ENCODE measurements at places on chromosomes 2 and 18. TPM values are rescaled to one million over a fixed set of nuclear protein-coding genes. Genes with fewer than 3 reads are reported as not detected.
A peak's percentile ranks its signal among the peaks of the same experiment; 100 is the strongest.

DNA sequence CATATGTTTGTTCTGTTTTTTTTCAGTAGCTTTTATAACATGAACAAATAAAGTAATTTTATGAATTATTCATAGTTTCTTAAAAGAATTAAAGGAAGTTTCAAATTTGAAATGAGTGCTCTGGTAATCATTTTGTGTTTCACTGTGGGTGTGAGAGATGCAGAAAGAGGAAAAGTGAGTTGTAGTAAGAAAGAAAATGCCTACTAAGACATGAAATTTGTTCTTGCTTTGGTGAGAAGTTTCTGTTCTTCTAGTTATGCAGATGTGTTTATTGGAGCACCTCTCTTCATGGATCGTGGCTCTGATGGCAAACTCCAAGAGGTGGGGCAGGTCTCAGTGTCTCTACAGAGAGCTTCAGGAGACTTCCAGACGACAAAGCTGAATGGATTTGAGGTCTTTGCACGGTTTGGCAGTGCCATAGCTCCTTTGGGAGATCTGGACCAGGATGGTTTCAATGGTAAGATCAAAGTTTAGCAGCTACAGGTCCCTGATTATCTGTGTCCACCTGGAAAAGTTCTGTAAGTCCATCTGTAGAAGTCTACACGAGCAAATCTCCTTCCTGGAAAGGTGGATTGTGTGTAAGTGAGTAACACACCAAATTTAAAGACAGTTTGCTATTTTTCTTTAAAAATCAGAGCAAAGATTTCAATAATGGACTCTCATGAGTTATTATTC is 51.4 kb downstream of the ITGAV start:
- peaks cover 5% of the 10 kb centered on the region for H3K4me1 ChIP-seq
- H3K4me3 ChIP-seq = no peak overlapping the region
- no peak for DNase-seq

DNA sequence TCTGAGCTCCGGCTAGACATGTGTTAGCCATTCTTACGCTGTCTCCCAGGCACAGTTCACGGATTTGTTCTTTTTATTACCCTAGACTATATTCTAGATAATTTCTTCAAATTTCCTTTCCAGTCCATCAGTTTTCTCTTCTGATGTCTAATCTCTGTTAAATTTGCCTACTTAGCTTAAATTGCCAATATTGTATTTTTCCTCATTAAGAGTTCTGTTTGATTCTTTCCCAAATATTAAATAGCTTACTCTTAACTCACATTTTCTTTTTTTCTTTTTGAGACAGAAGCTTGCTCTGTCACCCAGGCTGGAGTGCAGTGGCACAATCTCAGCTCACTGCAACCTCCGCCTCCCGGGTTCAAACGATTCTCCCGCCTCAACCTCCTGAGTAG is 21.2 kb downstream of the CROCC2 start:
- no peak overlapping the region for H3K27ac ChIP-seq
- no peak overlapping the region for H3K4me3 ChIP-seq
- H3K4me1 ChIP-seq = no peaks in the 10 kb centered on the region
- no peak for DNase-seq

Gene YPEL5
- total RNA-seq = 42.4 TPM

GRCh38 chr2:216286616-216287231 is 85.6 kb downstream of the MARCHF4 start:
- no peak for DNase-seq
- H3K27ac ChIP-seq = no peak overlapping the region
- H3K36me3 ChIP-seq = no peaks in the 10 kb centered on the region
- no peaks in the 10 kb centered on the region for H3K27me3 ChIP-seq

GRCh38 chr2:68832233-68832869 is 38.8 kb downstream of the BMP10 start:
- no peaks in the 10 kb centered on the region for H3K27me3 ChIP-seq
- no peaks in the 10 kb centered on the region for H3K36me3 ChIP-seq
- peaks cover 21% of the 10 kb centered on the region for H3K4me1 ChIP-seq
- H3K27ac ChIP-seq = peak overlapping the region; percentile 67
- DNase-seq = no peak

GRCh38 chr18:60599267-60599666 is 226.7 kb upstream of the MC4R start:
- DNase-seq = no peak
- no peaks in the 10 kb centered on the region for H3K4me1 ChIP-seq
- H3K4me3 ChIP-seq = no peak overlapping the region
- H3K27me3 ChIP-seq = no peaks in the 10 kb centered on the region
- no peaks in the 10 kb centered on the region for H3K36me3 ChIP-seq
- no peak overlapping the region for H3K27ac ChIP-seq

DNA sequence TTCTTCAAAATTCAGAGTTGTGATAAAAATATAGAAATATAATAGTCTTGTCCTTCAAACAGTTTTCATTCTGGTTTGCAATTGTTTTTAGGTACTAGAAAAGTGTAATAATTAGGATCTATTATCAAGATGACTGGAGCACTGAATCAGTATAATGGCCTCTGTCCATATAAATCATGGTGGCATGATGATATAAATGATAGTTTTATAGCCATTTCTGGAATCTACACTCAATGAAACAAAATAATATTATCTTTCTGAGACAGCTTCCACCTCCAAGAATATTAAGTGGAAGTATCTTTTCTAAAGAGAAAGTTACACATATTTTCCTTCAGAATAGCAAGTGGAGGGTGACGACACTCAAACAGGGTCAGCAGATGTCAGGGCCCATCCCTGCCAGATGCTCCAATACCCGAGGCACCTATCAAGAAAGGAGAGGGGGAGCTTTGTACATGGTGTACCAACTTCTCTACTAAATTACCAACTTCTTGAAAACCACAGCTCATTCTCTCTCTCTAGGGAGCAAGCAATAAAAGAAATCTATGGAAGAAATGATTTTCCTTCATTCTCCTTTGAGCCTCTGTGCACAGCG is 882.7 kb upstream of the CHAC2 start:
- H3K4me1 ChIP-seq = no peaks in the 10 kb centered on the region
- H3K36me3 ChIP-seq = no peaks in the 10 kb centered on the region
- no peak for DNase-seq
- no peaks in the 10 kb centered on the region for H3K27me3 ChIP-seq
- no peak overlapping the region for H3K27ac ChIP-seq

DNA sequence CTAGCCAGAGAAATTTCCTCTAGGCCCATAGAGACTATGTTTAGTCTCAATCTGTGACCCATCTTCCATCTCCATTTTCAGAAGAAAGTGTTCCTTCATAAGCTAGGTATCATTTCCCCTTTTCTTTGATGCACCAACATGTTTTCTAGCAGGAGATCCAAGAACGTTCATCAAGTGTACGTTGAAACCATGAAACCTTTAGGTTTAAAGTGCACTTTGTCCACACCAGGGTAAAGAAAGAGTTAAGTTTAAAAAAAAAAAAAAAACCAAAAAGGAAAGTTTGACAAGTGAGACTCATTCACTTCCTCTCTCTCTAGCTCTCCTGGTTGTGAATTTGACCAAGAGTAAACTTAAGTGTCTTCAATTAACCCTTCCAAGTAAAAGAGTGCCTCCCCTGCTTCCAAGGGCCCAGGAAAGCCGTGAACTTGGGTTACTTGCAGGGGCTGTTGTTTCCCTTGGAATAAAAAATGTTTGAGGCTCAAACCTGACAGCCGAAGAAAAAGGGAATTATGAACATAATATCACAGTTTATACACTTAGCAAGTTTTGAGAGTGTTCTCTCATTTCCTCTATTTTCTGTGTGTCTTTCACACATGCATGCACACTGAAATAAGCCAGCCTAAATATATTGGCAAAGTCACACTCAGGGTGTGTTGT is 56.7 kb downstream of the LBH start:
- no peaks in the 10 kb centered on the region for H3K27me3 ChIP-seq
- H3K27ac ChIP-seq = no peak overlapping the region
- no peak for DNase-seq
- H3K4me1 ChIP-seq = peaks cover 3% of the 10 kb centered on the region
- H3K36me3 ChIP-seq = no peaks in the 10 kb centered on the region

Gene TXNDC2
- not detected for total RNA-seq

Gene RAPGEF4
- 2.9 TPM for total RNA-seq

Gene TTN
- total RNA-seq = 0.94 TPM

Gene KRTCAP3
- 23.8 TPM for total RNA-seq

Gene FSIP2
- 0.12 TPM for total RNA-seq

DNA sequence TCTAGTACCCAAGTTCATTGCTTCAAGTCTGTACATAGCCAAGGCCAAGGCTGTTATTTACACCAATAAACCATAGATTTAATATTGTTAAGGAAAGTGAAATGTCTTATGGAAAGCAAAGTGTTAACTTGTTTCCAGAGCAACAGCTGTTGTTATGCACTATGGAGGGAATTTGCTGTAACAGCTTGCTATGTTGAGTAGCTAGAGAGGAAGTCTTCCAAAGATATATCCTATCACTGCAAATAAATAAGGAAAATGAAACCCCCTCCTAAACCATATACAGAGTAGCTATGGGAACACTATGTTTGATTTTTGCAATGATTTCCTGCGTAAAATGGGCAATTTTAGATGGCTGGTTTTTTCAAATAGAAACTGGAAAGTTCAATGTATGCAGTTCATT is 21.1 kb downstream of the TMEM182 start:
- no peaks in the 10 kb centered on the region for H3K4me1 ChIP-seq
- no peaks in the 10 kb centered on the region for H3K36me3 ChIP-seq
- H3K4me3 ChIP-seq = no peak overlapping the region
- no peaks in the 10 kb centered on the region for H3K27me3 ChIP-seq

Gene KCNS3
- total RNA-seq = 8.6 TPM

GRCh38 chr2:237625777-237626176 is 1.6 kb upstream of the LRRFIP1 start:
- H3K36me3 ChIP-seq = no peaks in the 10 kb centered on the region
- H3K27me3 ChIP-seq = no peaks in the 10 kb centered on the region
- no peak overlapping the region for H3K27ac ChIP-seq
- DNase-seq = no peak

DNA sequence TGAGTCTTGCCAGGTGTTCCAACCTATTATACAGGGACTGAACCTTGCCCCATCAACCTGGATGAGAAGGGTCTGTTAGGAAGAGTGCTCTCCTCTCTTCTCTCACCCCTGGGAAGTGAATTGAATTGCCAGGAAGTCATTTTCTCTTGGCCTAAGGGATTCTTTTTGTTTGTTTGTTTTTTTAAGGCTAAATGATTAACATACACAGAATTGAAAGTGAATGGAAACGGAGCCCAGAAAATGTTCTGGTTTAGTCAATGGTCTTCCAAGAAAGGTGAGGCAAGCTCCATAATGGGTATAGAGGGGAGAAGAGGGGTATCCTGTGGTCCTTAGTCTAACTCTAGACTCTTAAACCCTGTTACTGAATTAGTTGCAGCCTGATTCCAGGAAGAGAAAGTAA is 189.1 kb downstream of the FSHR start:
- DNase-seq = no peak
- no peaks in the 10 kb centered on the region for H3K4me1 ChIP-seq
- H3K4me3 ChIP-seq = no peak overlapping the region

DNA sequence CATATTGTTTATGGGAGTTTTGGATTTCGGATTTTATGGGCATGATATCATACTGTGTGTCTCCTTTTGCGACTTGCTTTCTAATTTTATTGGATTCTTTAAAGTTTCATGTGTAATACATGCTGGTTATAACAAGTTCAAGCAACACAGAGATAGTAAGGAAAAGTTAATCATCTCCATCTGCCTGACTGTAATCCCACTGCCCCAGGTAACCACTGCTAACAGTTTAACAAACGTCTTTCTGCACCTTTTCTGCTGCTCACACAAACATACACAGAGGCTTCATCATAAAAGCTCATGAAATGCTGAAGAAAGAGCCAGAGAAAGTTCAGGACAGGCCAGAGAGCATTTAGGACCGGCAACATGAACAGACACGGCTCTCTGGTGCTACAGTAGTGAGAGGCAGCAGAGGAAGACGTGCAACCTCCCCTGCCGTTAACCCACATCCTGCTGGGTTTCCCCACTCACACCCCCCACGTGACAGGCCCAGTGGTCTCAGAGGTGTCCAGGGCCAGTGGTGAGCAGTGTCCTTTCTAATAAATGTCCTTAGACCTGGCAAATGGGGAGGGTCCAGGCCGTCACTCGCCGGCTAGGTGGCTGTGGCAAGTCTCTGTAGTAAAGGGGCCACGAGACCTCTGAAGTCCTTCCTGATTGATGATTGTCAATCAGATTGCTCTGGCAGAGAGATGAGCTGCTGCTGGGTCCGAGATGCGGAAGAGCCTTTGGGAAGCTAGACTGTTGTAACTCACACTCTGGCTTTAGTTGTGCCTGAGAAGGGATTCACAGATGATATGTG is 43.0 kb upstream of the SLC1A4 start:
- DNase-seq = peak; percentile 10
- H3K27me3 ChIP-seq = no peaks in the 10 kb centered on the region
- H3K36me3 ChIP-seq = no peaks in the 10 kb centered on the region
- H3K27ac ChIP-seq = peak overlapping the region; percentile 43
- H3K4me1 ChIP-seq = peaks cover 79% of the 10 kb centered on the region
- no peak overlapping the region for H3K4me3 ChIP-seq

- DNase-seq = no peak
- H3K27ac ChIP-seq = no peak overlapping the region
- H3K27me3 ChIP-seq = no peaks in the 10 kb centered on the region
- H3K4me3 ChIP-seq = no peak overlapping the region
- H3K36me3 ChIP-seq = no peaks in the 10 kb centered on the region
- no peaks in the 10 kb centered on the region for H3K4me1 ChIP-seq
Measured at GRCh38 chr18:22542406-22542835, 124.7 kb upstream of the CTAGE1 start.

Gene LIMS1
- total RNA-seq = 63.3 TPM

- H3K27me3 ChIP-seq = no peaks in the 10 kb centered on the region
- no peak overlapping the region for H3K4me3 ChIP-seq
- no peaks in the 10 kb centered on the region for H3K4me1 ChIP-seq
- H3K36me3 ChIP-seq = no peaks in the 10 kb centered on the region
- H3K27ac ChIP-seq = no peak overlapping the region
- no peak for DNase-seq
Measured at GRCh38 chr2:179898873-179899272, 37.5 kb upstream of the ZNF385B start.

Gene CDCA7
- total RNA-seq = 11.4 TPM

Gene RANBP2
- total RNA-seq = 56.4 TPM

DNA sequence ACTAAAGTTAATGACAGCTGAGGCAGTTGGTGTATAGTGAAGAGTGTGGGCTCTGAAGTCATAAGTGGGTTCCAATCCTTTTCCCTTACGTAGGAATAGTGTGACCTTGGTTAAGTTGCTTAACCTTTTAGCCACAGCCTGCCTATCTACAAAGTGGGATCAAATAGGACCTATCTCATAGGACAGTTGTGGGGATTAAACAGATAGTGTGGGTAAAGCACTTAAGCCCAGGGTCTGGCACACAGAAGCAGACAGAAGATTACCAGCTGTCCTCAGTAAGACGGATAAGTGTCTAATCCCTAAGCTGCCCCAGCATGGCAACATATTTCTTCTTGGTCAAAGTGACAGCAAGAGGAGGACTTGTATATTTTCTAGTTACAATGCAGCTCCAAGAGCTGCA is 28.2 kb downstream of the UBE2F start:
- H3K27me3 ChIP-seq = no peaks in the 10 kb centered on the region
- no peak overlapping the region for H3K4me3 ChIP-seq
- no peak for DNase-seq
- no peaks in the 10 kb centered on the region for H3K4me1 ChIP-seq
